Pulmonary artery endothelial cell (primary cell): ENCODE measurements at places on chromosomes 2 and 18.

- no peak for DNase-seq
Observed at GRCh38 chr18:7333025-7333562, 102.2 kb downstream of the LRRC30 start.

GRCh38 chr2:100928235-100928634 lies 73.9 kb upstream of the RPL31 start:
- no peak for DNase-seq

- DNase-seq, result no peak
Observed at GRCh38 chr2:148546270-148546669, 98.3 kb upstream of the EPC2 start.

DNA sequence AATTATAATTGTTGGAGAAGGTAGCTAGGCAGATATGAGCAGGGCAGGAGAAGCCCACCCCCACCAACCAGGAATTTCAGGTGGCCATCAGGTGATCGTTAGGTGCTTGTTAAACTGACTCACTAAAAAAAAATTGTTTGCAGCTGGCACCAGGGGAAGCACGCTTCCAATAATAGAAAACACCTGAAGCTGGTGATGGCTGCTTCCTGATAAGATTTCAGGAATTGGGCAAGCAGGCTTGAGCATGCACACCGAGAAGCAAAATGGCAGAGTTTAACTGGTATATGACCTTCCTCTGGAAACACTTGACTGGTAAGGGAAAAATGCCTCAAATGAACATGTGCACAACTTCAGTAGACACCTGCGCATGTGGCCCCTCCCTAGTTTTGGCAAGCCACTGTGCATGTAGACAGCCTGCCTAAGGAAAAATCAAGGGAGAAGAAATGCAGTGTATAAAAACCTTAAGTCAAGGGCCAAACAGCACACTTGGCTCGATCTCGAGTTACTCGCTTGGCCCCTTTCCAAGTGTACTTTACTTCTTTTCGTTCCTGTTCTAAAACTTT lies 292.8 kb downstream of the CCDC85A start:
- no peak for DNase-seq

GRCh38 chr2:233556881-233557736 lies 9.5 kb downstream of the USP40 start:
- DNase-seq, result no peak

GRCh38 chr18:55844382-55844781 lies 256.4 kb upstream of the TCF4 start:
- DNase-seq, result no peak

DNA sequence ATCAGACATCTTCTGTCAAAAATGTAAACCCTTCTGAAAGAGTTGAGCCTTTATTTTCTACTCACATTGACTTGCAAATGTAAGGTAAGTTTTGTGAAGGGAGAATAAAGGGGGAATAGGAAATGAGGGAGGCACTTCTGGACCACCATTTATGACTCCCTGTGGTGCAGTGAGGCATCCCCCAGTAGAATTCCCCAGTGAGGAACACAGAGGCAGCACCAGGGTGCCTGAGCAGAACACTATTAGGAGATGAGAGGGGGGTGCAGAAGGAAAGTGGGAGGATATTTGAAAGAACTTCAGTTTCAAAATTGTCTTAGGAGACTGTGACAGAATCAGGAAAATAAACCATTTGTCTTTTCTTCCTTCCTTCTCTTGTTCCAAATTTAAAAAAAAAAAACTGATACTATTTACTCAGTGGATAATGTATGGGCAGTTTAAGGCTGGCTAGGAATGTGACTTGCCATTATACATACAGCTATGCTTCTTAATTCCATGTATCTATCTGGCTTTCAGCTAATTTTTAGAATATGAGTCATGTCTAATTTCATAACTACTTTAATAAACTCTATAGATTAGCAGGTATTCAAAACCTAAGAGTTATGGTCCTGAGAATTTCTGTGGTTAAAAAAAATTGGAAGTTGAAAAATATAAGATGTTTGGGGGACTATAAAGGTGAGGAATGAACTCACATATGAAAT lies 478.1 kb upstream of the CHAC2 start:
- DNase-seq, result no peak

- DNase-seq, result no peak
Observed at GRCh38 chr2:236366049-236366387, 101.8 kb upstream of the ASB18 start.

DNA sequence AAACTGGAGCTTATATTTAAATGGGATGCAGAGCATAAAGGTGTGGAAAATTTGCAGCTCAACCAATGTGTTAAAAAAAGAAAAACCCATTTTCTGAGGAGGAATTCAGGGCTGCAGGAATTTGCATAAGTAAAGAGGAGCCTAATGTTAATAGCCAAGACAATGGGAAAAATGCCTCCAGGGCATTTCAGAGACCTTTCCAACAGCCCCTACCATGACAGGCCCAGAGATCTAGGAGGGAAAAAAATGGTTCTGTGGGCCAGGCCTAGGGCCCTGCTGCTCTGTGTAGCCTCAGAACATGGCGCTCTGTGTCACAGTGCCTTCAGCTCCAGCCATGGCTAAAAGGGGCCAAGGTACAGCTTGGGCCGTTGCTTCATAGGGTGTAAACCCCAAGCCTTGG lies 719.7 kb upstream of the ACVR2A start:
- DNase-seq, result no peak
